ENCODE measurements at places on chromosomes 2 and 18.

DNA sequence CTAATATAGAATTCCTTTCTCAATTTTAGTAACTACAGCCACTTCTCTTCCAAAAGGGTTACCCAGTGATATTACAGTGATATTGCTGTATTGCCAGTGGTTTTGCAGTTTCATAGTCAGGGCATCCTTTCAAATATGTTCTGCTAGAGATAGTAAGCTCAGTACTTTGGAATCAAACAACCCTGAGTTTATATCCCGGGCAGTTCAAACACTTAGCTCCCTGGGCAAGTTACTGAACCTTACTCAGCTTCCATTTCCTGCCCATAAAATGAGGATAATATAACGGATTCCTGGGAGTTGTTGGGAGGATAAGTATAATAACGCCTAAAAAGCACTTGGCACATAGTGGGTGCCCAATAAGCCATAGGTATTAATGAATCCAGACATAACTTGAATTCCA is 212.6 kb upstream of the PARD3B start:
- no peak for DNase-seq

GRCh38 chr2:85248773-85249509 is 78.8 kb downstream of the TGOLN2 start:
- peak; percentile 84 for DNase-seq

- no peak for DNase-seq
These were observed 3.7 kb downstream of the MALT1 start for GRCh38 chr18:58674863-58675472.

DNA sequence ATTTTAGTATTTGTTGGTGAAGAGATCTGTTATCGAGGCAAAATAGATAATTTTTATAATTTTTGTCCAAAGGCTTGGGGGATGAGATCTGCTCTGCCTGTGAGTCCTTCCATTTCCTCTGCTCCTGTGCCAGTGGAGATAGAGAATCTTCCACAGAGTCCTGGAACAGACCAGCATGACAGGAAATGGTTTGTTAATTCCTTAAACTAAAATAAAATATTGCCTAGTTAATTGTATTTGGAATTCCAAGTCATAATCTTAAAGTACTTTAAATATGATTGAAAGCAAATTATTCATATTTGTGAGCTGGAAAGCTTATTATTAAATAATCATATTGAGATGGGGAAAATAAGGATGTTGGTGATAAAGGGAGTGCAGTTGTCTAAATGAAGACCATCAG is 87.8 kb downstream of the EPB41L5 start:
- DNase-seq = no peak

GRCh38 chr2:231359441-231359840 is 36.1 kb upstream of the B3GNT7 start:
- DNase-seq = no peak

DNA sequence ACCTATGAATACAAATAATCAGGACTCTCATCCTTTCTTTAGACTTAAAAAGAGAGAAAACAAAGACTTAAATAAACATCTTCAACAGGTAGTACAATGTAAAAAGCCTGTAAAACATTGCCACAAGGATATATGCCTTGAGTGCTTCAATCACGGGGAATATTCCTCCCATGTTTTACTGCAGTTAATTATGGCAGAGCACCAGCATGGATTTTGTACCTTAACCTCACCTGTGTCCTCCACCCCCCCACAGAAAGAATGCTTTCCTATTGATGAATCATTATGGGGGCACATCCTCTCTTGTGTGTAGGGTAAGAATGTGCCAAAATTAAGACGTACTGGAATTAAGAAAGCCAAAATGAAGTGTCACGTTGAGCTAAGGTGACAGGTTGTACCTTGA is 189.9 kb upstream of the FOSL2 start:
- no peak for DNase-seq

GRCh38 chr2:132883430-132883829 is 213.4 kb upstream of the LYPD1 start:
- no peak for DNase-seq

DNA sequence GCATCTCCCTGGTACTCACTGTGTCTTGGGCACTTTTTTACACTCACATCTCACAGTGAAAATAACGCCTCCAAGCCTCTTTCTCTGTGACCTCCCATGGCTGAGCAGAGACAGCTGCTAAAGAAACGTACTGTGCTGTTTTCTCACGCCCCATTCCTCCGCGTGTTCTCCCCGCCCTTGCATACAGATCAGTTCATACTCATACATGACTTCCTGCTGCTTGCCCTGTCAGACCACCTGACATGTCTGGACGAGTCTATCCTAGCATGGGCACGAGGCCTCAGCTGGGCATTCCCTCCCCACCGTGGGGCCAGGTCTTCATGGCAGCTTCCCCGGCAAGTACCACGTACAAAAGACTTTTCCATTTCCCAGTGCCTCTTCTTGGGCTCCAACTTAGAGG is 21.2 kb upstream of the IL1A start:
- no peak for DNase-seq

DNA sequence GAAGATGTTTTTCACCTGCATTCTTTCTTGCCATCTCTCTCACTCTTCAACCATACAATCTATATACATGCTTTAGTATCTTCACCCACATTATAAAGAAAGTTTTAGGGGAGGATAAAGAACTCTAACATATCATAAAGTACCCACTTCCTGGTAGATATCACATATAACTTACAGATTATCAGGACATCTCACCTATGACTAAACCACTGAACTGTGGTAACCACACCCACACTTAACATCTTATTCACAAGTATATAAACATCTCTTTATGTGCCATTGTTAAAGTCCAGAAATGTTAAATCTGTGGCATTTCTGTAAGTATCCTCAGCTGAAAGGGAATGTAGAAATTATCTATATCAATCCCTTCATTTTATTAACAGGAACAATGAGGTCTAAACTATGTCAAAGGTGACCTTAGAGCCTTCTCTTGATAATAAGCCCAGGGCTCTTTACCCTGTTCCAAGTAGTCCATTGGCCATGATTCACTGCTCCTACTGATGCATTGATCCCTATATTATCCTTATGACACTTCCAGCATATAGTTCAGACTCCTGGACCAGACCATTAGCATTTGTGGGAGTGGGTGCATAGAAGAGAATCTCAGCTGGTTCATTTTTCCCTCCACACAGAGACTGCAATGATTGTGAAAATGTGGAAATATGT is 182.4 kb downstream of the SUCLG1 start:
- DNase-seq = no peak

- DNase-seq = peak; percentile 81
These were observed 2.0 kb downstream of the PHLPP1 start for GRCh38 chr18:62717169-62717924.

DNA sequence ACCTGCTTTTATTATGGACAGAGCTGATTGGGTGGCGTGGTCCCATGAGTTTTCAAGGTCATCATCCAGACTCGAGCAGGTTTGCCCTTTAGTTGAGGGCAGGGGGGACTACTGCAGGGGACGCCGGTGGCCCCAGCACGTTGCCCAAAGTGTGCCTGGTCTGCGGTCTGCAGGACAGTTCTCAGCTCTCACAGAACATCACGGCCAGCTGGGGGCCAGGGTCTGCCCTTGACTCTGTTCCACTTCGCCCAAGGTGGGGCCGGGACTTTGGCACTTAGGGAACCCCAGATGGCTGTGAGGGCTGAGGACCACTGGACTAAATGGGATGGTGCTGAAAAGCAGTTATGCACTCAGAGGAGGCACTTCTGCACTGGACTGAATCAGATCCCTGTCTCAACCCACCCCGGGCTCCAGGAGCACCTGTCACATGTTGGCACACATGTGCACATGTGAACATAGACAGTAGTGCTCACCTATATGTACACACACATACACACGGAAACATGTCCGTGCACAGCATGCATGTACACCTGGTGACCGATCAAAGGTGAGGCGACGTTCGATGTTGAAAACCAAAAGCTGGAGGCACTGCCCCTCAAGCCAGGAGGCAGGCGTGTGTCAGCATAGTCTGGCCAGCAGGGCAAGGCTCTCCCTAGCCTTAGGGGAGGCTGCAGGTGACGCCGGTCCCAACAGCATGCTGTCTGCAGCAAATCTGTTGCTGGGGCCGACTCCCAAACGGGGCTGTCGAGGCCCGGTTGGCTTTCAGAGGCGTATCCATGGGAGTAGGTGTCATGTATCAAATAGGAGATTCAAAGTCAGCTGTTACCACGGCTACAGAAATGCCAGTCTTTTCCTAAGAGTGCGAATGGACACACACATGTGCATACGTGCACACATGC is 10.2 kb downstream of the ANO7 start:
- no peak for DNase-seq

DNA sequence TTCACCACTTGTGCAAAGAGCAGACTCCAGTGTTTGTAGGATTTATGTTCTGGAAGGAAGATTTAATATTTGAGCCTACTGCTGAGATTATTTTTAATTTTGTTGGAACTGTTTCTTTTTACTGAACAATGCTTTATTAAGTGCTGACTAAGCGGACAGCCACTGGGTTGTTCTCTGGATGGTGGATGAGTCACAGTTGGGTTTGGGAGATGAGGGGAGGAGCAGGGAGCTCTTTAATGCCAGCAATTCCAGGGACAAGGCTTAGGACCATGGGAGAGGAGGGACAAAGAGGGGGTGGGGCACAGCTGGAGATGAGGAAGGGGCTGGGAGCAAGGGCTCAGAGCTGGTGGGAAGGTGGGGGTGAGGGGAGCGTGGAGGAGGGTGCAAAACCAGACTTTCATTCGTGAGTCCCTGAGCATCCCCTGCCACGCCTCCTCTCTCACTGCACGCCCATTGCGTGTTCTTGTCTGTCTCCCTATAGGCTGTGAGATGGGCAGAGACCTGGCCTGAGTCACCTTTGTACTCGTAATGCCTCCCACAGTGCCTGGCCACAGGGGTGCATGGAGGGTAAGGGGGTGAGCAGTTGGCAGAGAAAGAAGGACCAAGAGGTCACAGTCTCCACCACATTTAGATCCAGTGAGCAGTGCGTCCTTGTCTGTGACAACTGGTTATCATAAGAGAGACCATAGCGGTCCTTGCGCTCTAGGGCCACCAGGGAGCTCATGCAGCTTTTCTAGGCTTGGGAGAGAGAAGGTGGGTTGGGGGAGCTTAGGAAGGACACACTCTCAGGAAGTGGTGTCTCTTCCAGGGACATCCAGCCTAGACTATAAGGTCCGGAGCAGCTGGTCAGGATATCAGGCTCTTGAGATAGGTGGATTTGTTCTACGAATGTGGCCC is 18.4 kb downstream of the SLC4A3 start:
- DNase-seq = peak; percentile 89

DNA sequence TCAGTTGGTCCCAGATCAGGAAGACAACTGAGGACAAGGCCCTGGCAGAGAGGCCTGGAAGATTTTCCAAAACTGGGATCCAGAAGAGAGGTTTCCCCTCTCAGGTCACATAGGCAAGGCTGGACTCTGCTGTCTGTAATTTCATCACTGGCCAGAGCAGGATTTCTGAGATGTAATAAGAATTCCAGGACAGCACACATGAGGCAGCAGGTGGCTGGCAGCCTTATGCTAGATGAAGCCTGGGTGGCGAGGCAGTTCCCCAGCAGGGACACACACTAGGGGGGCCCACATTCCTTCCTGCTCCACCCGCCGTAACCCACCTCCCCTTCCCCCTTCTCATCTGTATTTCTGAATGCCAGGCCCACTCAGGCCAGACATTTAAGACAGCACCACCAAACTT is 98.6 kb downstream of the HNRNPLL start:
- DNase-seq = no peak

DNA sequence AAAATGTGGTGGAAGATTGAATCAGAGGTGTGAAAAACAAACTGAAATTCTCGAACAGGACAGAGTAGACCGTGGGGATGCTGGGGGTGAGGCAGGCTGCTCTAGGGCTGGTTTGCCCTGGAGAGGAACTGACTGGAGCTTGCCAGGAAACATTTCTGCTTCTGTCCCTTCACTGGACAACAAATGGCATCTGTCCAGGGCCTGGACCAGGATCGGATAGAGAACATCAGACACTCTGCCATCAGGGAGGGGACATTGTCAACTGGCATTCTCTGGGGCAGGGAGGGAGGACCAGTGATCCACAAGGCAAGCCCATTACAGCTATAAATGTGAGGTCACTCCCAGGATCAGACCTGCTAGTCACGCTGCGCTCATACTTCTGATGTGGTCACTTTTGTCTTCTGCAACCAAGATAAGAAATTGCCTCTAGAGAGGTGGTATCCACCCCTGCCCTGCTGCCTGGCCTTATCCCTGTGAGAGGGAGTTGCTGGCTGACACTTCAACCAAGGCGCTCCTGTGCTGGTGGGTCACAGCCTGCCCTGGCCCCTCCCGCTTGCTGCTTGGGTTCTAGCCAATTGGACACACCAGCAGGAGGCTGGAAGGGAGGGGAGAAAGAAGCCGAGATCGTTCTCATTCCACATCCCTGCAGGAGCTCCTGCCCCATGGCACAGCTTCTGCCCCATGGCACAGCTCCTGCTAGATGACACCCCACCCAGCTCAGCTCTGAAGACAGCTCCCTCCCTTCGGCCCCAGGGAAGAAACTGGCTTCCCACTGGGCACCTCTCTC is 8.7 kb downstream of the NPPC start:
- DNase-seq = no peak

DNA sequence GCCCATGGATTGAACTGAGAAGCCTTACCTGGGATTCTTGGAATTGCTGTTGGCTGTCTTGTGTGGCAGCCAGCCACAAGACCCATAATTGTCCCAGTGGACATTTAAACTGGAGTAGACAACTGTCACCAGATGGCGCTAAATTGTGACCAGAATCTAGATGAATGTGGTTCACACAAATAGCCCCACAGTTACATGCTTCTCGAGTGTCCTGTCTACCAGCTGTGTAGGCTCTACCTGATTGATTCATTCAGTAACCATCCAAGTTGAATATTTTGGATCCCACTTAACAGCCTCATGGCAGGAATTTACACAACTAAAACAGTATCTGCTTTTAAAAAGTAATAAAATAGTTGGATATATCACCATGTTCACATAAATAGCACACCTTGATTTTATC is 73.2 kb downstream of the MAP4K4 start:
- peak; percentile 36 for DNase-seq

- no peak for DNase-seq
These were observed 28.1 kb upstream of the TDRD15 start for GRCh38 chr2:21095714-21096113.

GRCh38 chr2:165990846-165991245 is 37.3 kb upstream of the TTC21B start:
- DNase-seq = no peak

DNA sequence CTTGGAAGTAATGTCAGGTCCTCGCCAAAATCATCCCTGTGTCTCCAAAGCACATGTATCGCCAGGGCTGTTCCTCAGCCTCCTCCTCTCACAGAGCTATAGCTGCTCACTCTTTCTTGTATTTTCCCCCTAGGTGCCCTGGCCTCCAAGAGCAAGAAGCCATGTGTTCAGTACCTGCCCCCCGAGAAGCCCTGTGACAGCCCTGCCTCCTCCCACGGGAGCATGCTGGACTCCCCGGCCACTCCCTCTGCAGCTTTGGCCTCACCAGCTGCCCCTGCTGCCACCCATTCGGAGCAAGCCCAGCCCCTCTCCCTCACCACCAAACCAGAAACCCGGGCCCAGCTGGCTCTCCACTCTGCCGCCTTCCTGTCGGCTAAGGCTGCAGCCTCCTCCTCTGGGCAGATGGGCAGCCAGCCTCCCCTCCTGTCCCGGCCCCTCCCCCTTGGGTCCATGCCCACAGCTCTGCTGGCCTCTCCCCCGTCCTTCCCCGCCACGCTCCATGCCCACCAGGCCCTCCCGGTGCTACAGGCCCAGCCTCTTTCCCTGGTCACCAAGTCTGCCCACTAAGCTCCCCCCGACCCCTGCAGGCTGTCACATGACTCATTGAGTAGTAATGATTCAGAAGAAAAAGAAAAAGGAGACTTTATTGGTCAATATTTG is 18.8 kb downstream of the TGOLN2 start:
- DNase-seq = no peak
